ENCODE measurements at places on chromosomes 5 and 9.

- DNase-seq = no peak
Measured at GRCh38 chr9:127079446-127080140, 42.8 kb downstream of the ANGPTL2 start.

DNA sequence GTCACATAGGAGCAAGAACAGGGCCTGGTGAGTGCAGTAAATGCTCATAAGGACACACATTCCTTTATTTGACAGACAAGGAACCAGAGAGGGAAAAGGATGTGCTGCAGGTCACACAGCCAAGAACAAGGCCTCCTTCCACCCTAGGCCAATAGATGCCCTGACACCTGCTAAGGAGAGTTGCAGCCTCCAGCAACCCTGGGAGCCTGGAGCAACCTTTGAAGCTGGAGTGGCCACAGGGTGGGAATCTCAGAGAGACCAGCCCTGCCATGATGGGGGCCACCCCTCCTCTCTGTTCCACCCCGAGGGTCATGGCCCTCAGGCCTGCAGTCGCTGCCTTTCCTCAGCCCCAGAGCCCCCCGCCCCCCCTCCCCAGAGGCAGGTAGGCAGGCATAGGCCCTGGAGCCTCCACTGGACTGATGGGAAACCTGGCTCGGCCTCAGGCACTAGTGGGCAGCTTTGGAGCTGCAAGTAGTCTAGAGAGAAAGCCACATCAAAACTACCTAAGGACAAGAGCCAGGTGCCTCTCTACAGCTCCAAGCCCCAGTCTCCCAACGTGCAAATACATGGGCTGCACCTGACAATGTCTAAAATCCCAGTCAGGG, 116.1 kb upstream of the SPOCK1 start:
- DNase-seq = no peak

GRCh38 chr9:136141682-136142413, 23.2 kb upstream of the TMEM250 start:
- DNase-seq = no peak

DNA sequence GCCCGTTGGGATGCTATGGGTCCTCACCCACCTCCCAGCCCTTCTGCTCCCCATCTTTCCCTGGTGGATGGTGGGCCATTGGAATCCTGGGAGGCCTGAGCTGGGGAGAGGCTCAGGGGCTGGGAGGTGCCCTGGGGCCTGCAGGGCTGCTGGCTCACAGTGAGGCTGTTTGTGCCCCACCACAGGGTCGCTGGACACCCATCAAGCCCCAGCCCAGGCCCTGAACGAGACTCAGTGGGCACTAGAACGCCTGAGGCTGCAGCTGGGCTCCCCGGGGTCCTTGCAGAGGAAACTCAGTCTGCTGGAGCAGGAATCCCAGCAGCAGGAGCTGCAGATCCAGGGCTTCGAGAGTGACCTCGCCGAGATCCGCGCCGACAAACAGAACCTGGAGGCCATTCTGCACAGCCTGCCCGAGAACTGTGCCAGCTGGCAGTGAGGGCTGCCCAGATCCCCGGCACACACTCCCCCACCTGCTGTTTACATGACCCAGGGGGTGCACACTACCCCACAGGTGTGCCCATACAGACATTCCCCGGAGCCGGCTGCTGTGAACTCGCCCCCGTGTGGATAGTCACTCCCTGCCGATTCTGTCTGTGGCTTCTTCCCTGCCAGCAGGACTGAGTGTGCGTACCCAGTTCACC, 4.9 kb upstream of the AIF1L start:
- DNase-seq = no peak

DNA sequence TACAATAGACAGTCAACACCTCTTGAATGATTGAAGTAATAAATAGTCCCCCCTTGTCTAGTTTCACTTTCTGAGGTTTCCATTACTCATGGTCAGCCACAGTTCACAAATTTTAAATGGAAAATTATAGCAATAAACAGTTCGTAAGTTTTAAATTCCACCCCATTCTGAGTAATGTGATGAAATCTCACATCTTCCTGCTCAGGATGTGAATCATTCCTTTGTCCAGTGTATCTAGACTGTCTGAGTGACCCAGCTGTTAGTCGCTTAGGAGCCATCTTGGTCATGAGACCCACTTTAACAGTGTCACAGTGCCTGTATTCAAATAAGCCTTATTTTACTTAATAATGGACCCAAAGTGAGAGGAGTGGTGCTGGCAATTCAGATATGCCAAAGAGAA, 311.6 kb upstream of the PRR16 start:
- DNase-seq = peak; percentile 34

GRCh38 chr5:156971848-156972525, 9.0 kb upstream of the TIMD4 start:
- DNase-seq = no peak

GRCh38 chr5:172509405-172509781, 55.1 kb upstream of the SH3PXD2B start:
- no peak for DNase-seq

DNA sequence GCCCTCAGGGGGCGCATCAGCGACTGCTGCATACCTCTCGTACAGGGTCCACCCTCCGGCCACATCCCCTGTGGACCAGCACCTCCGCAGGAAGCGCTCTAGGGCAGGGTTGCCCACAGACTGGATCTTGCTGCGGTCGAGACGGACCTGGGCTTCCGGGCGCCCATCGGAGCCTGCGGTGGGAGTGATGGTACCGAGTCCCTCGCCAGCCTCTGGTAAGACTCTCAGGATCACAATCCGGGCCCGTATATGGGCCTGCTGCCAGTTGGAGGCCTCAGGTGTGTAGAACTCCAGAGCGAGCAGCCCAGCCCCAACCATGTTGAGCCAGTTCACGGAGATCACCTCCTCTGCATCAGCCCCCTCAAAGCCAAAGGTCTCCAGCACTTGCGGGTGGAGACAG, 323.0 kb downstream of the ANXA1 start:
- no peak for DNase-seq

- no peak for DNase-seq
Measured at GRCh38 chr9:77848897-77849296, 182.7 kb downstream of the GNAQ start.

GRCh38 chr5:79111387-79111959, at the start of gene BHMT:
TSS of gene BHMT (plus strand) at chr5:79111809. CDS start at chr5:79111886, 77 bp downstream.
- DNase-seq = no peak

DNA sequence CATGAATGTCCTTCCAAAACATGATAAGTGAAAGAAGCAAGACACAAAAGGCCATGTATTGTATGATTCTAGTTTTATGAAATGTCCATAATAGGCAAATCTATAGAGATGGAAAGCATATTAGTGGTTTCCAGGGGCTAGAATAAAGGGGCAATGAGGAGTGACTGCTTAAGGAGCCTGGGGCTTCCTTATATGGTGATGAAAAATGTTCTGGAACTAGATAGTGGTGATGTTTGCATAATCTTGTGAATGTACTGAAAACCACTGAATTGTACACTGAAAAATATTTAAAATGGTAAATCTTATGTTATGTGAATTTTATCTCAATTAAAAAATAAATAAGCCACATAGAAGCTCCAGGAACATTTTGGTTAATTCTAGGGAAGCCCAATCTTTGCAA, 144.4 kb upstream of the ANKRD55 start:
- DNase-seq = no peak
